8988T (cell line): ENCODE measurements at places on chromosomes 1 and 21.

- no peak for DNase-seq
Observed at GRCh38 chr1:118136187-118136941, 48.7 kb downstream of the SPAG17 start.

DNA sequence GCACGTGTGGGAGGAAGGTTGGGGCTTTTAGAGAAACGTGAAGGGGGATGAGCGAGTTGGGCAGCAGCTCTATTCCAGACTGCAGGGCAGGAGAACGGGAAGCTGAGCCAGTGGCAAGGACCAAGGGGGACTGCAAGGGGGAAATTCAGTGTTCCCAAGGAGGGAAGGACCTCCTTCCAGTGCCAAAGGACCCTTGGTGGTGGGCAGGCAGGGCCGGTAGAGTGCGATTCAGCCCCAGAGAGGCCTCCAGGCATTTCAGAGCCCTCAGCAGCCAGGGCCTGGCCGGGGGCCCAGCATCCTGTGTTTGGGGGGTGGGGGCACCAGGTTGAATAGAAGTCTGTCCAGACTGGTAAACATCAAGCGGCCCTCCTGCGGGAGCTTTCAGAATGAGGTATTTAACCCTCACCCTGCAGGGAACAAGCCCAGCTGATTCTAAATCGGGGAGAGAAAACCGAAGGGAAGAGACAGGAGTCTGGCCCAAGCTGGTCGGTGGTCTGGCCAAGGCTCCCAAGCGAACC is 2.3 kb downstream of the COL9A2 start:
- no peak for DNase-seq

DNA sequence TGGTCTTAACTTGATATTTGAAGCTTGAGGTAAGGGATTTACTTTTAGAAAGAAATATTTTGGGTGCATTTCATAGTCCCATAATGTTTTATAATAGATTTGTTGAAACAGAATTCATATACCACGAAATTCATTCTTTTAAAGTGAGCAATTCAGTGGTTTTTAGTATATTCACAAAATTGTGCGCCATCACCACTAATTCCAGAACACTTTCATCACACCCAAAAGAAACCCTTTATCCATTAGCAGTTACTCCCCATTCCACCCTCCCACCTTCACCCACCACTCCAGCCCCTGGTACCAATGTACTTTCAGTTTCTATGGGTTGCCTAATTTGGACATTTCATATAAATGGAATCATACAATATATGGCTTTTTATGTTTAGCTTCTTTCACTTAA is 38.9 kb upstream of the DMRTB1 start:
- DNase-seq: no peak

DNA sequence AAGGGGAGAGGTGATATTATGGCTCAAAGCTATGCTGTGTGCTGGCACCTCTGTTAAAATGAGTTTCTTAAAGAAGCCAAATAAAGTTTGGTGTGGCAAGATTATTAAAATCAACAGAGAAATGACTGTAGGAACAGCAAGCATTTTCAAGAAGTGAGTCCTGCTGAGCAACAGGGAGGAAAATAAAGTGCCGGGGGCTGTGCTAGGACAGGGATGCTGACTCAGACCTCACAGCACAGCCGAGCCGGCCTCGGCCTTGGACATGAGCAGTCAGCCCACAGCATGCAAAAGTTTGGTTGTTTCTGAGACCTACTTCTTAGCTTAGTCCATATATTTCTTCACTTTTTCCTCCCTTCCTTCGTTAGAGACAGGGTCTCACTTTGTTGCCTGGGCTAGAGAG is 19.2 kb downstream of the CNIH3 start:
- no peak for DNase-seq

DNA sequence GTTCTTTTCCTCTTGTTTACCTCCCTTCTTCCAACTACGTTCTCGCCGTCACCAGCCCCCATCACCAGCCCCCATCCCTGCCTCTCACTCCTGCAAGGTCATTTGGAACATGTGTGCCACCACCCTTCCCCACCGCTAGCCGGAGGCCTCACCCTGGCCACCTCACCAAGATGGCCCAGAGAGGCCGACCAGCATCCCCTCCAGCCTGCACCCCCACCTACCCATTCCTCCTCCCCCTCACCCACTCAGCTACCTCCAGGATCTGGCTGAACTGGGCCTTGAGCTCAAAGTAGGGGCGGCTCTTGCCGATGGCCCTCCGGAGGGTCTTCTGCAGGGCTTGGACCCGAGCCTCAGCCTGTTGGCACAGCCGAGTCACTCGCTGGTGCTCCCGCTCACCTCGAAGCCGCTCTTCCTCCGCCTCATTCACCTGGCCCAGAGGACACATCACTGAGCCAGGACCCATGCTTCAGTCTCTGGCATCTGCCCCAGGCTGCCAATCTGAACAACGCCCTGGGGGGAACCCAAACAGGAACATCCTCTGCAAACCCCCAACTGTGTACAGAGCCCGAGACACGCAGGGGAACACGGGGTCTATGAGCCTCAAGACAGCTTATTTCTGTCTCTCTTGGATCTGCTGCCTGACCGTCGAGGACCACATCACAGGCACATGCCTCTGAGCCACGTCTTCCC is 12.8 kb downstream of the SH3BP5L start:
- no peak for DNase-seq

- no peak for DNase-seq
Observed at GRCh38 chr1:9500756-9501754, 38.2 kb upstream of the SLC25A33 start.

DNA sequence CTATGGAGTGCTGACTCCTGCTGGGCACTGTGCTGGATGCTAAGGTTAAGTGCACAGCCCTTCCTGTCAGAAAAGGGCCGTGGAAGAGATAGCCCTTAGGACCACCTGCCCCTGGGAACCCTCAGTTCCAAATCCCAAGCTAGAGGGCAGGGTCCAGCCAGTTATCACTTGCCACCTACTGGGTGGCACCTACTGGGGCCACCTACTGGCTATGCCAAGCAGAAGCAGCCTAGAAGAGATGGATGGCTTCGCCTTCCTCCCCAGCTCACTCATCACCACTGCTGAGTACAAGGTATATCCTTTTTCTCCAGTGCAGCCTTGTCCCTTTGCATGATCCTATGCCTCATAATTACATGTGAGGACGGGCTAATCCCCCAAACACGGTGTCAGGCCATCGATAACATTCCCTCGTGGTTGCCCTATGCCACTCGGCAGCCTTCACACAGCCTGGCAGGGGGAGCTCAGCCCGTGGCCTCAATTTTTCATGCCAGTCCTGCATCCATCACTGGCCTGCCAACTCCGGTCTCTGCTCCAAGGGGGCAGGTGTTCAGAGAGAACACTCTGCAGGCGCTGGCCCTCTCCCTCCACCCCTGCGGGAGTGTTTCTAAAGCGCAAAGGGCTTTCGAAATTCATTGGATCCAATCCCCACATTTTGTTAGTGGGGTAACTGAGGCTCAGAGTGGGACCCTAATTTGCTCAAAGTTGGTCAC is 49.0 kb downstream of the SYT2 start:
- peak; percentile 57 for DNase-seq

- no peak for DNase-seq
Observed at GRCh38 chr21:28959367-28960099, 33.1 kb downstream of the LTN1 start.

DNA sequence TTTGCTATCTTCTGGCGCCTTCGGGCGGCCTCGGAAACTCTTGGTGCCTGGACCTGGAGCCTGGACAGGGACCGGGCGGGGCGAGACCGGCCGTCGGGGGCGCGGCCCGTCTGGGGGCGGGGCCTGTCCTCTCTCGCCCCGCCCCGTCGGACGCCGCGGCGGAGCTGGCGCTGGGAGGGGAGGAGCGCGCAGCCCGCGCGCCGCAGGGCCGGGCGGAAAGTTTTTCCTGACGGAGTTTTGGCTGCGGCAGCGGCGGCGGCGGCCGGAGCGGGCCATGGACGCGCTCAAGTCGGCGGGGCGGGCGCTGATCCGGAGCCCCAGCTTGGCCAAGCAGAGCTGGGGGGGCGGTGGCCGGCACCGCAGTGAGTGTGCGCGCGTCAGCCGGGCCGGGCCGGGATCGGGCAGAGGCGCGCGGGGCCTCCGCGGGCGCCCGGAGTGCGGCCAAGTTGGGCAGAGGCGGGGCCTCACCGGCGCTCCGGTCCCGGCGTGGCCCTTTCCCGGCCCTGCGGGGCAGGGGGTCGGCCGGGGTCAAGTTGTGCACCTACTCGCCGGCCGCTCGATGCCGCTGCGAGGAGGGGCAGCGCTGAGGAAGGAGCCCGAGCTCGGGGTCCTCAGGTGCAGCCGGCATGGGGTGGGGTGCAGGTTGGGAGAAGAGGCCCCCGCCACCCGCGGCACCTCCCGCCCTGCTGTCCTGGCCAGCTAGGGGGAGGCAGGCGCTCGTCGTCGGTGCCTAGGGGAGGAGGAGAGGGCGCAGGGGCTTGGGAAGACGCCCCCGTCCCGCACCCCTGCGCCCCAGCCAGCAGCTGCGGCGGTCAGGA is at the start of gene LDLRAP1:
Gene LDLRAP1, plus strand, starts transcription at position 182 of the 818 bp plus-strand sequence. Its CDS starts 93 bp downstream, at position 275.
- DNase-seq: peak; percentile 81

GRCh38 chr1:198793714-198794113 is 154.9 kb downstream of the PTPRC start:
- DNase-seq: no peak

- no peak for DNase-seq
Observed at GRCh38 chr1:82319546-82319945, 518.8 kb downstream of the ADGRL2 start.

DNA sequence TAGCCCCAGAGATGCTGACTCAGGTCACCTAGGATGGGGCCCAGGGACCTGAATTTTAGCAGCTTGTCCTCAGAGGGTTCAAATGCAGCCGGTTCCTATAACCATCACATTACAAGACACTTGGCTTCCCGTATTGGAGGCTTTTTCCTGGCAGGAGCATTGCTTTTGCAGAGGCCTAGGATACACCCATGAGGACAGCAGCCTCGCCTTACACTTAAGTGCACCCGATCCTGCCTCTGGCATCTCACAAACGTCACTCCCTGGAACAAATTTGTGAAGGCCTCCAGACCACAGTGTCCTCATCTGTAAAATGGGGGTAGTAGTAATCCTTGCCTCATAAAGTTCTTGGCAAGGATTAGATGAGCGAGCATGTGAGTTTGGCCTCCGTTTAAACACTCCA is 130.0 kb downstream of the KAZN start:
- no peak for DNase-seq

DNA sequence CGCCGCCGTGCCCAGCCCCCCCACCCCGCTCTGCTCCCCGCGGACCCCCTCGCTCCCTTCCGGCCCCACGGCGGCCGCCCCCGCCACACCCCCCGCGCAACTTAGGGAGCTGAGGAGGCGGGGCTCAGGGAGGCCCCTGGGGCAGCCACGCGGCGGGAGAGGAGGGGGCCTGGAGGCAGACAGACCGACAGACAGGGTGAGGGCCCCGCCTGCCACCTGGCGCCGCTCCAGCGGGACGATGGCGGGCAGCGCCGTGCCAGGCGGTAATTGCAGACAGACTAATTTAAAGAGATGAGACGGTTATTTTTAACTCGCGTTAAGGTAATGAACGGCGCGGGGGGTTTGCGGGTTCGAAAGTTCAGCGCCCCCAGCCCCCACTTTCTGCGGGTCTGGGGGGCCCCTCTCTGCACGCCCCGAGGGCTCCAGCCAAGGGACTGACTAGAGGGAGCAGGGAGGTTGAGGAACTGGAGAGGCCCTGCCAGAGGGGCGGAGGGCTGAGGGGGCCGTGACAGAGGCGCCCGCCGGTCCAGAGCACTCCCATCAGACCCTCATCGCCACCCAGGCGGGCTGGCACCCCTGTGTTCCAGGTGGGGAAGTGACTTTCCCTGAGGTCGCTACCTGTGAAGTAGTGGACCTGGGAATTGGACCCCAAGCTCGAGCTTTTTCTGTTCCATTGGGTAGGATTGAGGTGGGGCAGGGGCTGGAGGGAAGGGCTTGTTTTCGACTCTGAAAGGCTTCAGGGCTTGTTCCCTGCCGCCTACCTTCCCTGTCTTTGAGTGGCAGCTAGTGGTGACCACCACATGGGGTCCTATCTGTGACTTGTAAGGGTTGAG is 5.4 kb downstream of the FOXO6 start:
- DNase-seq: no peak

DNA sequence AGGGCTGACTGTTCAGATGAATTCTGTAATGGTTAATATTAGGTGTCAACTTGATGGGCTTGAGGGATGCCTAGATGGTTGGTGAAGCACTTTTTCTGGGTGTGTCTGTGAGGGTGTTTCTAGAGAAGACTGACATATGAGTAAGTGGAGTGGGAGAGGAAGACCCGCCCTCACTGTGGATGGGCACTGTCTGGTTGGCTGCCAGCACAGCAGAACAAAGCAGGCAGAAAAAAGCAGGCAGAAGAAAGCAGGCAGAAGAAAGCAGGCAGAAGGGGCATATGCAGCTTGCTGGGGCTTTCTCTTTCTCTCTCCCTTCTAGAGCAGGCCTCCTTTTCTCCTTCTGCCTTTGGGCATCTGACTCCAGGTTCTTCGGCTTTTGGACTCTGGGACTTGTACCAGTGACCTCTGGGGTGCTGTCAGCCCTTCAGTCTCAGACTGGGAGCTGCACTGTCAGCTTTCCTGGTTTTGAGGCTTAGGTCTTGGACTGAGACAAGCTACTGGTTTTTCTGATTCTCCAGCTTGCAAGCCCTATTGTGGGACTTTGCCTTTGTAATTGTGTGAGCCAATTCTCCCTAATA is 42.9 kb upstream of the CD2 start:
- DNase-seq: no peak

DNA sequence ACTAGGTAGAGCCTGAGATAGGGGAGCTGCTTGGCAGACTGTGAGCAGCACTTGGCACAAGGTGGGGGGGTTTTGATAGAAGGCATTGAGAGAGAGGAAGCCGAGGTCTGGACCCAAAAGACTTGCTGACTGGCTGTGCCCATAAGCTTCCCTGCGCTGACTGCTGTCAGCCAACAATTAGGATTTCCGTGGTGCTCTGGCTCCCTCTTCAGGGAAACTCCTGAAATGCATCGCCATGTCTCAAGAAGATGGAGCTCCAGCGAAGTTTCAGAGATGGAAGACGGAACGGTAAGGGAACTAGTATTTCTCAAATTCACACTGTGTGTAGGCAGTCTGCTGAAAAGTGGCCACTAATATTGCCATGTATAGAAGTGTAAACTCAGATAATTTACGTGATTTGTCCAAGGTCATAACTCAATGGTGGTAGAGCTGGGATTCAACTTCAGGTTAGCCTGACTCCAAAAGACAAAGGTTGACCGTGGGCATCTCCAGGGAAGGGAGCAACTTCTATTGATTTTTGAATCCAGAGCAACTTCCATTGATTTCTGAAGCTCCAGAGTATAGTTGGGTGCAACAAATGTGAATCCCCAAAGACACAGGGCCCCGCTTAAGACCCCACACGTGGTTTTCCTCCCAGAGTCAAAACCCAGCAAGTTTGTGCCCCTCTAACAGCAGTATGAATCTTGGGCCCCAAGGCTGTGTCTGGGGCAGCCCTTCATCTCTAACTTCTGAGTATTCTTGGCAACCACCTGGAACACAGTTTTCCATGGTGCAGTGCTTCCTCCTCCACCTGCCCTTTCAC is 44.5 kb upstream of the CRNN start:
- DNase-seq: no peak

- no peak for DNase-seq
Observed at GRCh38 chr1:22296701-22297591, 154.0 kb upstream of the WNT4 start.

- DNase-seq: no peak
Observed at GRCh38 chr21:36710729-36711048, 11.8 kb downstream of the SIM2 start.
